ENCODE measurements at places on chromosomes 2 and 18.

GRCh38 chr2:181646415-181646987 lies 10.4 kb downstream of the CERKL start:
- DNase-seq, result no peak

DNA sequence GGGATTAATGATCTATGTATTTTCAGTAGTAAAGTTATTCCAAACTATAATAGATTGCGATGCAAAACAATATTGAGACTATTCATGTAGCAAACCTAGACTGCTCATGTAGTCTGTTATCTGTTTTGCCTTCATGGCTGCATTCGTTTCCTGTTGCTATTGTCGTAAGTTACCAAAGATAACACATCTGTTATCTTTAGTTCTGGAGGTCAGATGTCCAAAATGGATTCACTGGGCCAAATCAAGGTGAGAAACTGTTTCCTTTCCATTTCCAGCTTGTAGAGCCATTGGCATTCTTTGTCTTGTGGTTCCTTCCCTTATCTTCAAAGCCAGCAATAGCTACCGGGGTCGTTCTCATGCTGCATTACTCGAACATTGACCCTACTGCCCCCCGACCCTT lies 20.9 kb downstream of the ITGAV start:
- no peak for DNase-seq

GRCh38 chr2:101858910-101859309 lies 132.8 kb upstream of the IL1R2 start:
- no peak for DNase-seq

DNA sequence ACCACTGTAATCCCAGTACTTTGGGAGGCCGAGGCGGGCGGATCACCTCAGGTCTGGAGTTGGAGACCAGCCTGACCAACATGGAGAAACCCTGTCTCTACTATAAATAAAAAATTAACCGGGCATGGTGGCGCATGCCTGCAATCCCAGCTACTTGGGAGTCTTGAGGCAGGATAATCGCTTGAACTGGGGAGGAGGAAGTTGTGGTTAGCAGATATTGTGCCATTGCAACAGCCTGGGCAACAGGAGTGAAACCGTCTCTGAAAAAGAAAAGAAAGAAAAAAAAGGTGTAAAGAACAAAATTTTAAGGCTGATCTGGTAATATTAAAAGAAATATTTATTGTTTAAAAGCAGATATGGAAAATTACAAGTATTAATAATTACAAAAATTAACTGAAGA lies 29.7 kb downstream of the ZNF804A start:
- no peak for DNase-seq

- no peak for DNase-seq
Observed at GRCh38 chr2:113754160-113754559, 2.3 kb downstream of the SLC35F5 start.

DNA sequence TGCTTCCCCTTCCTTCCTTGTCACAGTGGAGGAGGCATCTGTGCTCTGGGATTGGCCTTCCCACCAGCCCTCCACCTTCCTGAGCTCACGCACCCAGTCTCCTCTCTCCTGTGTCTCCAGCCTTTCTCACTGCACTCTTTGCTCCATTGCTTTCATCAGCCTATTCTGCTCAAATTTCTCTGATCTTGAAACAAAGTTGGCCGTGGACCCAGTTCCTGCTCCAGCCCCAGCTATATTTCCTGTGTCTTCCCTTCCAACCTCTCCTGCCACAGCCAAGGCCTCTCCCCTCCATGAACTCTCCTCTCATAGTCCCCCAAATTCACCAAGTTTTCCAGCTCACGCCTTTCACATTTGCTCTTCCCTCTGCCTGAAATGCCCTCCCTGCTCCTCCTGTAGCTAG lies 226.6 kb upstream of the AGAP1 start:
- no peak for DNase-seq

GRCh38 chr2:99377879-99378278 lies 40.7 kb downstream of the EIF5B start:
- DNase-seq, result no peak

DNA sequence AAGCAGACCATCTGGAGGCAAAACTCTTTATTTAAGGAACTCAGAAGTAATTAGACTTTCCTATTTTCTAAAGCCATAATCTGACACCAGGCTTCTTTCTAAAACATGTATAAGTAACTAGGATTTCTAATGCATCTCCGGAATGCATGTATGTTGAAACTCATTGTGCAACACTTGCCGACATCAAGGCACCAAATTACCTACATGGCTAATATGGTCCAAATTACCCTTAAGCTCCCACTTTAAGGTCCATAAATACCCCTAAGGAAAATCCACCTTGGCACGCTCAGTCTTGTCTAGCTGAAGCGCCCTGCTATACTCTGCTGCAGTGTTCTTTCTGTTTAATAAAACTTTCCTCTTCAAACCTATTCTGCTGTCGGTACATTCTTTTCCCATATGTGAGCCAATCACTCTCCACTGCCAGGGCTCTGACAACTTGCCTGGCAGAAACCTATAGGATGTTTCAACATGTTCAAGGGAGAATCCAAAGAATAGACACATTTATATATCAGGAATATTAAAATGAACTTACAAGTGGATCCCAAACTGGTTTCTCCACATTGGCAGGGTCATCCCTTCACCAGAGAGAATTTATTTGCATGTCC lies 171.9 kb downstream of the GALNT1 start:
- DNase-seq, result no peak

- no peak for DNase-seq
Observed at GRCh38 chr2:14619441-14619840, 13.1 kb upstream of the LRATD1 start.

DNA sequence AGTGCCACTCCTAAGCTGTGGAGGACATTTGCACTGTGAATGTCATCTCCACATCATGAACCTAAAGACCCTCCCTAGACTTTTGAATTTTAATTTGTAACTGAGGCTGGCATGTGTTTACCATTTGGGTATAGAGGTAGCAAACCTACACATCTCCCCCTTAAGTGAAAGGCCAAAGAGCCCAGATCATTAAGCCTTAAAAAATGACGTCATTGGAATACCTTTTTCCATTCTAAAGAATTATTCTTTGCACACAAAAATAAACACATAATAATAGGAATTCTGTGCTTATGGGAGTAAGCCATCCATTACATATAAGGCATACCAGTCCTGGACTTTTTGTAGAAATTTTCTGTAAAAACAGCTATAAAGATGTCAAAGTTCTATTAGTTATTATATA lies 38.9 kb downstream of the ZNF385B start:
- DNase-seq, result no peak

- DNase-seq, result no peak
Observed at GRCh38 chr18:35703043-35703688, 121.6 kb downstream of the GALNT1 start.

DNA sequence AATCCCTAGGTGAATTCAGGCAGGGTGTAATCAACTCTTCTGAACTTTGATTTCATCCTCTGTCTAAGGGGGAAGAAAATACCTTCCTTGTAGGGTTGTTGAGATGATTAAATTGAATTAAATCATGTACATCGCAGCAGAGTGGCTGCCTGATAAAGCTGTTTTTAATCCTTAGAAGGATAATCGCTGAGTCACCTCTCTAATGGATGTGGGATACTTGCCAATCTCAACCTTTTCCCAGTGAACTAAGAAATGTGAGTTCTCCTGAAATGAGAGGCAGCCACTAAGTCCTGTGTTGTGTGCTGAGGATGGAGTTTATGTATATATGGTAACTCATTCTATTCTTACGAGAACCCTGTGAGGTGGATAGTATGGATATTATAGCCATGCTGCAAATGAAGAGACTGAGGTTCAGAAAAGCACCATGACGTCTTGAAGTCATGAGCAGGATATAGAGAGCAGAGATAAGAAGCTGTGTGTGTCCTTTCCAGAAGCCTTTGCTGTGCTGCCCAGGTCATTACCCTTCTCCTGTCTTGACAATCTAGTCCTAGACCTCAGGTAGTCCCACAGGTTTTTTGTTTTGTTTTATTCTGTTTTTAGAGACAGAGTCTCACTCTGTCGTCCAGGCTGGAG lies 93.3 kb downstream of the HNRNPLL start:
- no peak for DNase-seq

DNA sequence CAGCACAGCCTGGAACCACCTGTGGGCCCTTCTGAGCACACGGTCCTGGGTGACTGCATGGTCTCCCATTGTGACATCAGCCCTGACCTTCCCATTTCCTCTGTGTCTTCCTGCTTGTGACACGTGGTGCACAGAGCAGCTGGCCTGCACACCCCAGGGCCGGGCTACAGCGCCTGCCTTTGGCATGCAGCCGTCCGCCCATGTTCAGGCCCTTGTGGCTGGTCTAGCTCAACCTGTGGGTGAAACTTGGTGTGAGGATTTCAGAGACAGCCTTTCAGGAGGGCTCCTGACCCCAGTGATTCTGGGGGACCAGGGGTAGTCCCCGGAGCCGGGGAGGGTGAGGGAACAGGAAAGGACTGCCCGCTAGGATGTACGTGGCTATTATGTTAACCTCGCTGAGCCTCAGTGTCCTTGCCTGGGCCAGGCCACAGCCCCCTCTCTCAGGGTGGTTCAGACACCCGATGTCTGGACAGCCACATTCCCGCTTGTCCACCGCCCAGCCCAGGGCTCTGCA lies 284.8 kb upstream of the HS6ST1 start:
- no peak for DNase-seq

GRCh38 chr18:23380001-23380550 lies 73.0 kb upstream of the RIOK3 start:
- no peak for DNase-seq

DNA sequence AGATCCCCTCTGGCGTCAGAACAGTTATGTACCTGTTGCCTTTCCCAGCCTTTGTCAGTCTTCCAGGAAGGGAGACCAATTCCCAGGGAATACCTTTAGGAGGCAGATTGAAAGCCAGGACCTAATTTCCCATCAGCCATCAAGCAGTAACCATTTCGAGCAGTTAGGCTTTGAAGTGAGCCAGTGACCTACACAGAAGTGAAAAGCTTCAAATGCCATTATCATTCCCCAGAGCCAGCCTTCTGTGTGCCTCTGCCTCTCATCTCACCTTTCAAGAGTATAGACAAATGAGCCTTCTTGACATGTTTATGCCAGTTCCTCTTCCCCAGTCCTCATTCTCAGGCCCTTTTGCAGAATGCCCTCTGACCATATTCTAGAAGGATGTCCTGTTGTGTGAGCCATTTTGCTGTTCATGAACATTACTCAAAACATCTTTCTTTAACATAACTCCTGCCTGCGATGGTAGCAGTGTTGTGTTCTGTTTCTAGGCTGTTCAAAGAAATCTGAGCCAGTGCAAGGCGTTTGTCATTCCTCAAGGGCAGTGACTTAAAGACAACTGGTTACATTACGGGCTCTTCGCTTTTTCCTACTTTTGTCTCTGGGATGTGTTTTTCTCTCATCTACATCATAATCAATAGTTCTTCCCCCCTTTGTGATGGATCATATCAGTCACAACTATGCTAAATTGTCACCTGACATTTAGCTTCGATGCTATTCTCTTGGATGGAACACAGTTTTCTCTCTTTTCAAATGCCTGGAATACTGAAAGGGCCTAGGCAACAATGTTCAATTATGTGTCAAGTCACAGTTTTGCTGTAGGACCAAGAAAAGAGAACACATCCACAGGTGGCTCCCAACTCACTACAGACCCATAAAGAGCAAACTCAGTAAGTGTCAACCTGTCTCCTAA lies 138.6 kb downstream of the ALK start:
- DNase-seq, result no peak

- no peak for DNase-seq
Observed at GRCh38 chr2:96830044-96830562, 13.7 kb downstream of the ANKRD23 start.

DNA sequence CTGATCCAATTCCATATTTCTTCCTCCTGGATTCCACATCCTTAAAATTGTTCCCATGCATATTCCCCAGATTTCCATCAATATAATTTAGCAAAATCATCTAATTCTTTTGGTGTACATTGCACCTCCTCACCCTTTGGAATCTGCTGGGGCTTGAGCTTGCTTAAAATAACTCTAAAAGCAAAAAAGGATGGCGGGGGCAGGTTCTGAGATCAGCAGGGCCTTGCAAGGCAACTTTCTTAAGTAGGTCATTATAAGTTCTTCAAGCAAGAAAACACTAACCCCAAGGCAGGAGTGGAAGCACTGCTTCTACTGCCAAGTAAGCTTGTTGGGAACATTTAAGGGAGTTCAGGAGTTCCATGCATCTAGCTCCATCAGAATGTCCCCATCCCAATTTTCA lies 254.3 kb upstream of the CCDC68 start:
- DNase-seq, result no peak

- no peak for DNase-seq
Observed at GRCh38 chr2:120785228-120785966, 49.7 kb downstream of the GLI2 start.

DNA sequence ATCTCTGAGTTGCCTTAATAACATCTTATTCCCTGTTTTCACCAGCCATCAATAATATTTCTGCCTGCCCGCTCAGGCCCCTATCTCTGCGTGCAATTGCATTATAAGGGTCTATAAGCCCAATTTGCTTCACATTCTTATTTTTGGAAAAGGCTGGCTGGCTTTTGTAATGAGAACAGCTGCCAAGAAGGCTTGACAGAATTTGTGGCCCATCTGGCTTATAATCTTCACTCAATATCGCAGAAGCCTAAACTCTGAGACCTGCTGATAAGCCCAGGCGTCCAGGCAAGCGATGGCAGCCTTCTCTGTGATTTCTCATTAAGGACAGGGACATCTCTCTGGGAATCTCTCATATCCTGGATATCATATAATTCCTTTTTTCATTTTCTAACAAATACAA lies 1618.6 kb upstream of the CELF4 start:
- no peak for DNase-seq

- no peak for DNase-seq
Observed at GRCh38 chr18:8299054-8299980, 309.9 kb upstream of the RAB12 start.

DNA sequence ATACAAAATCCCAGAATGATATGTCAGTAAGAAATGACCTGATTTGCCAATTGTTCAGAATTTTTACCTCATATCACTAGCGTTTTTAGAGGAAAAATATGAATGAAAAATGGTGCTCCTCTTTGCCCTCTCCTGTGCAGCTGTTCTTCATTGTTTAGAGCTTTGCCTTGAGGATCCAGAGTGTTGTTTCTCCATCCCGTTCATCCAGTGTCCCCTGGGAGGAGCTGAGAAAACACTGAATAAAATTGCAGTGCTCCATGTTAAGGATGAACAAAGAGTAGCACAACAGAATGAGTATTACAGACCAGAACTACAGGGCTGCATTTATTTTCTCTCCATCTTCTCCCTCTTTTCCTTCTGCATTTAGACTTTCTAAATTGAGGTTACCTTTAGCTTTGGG lies 133.1 kb downstream of the ADCYAP1 start:
- DNase-seq, result no peak

- no peak for DNase-seq
Observed at GRCh38 chr2:78782196-78782595, 243.3 kb upstream of the REG3G start.

- DNase-seq, result no peak
Observed at GRCh38 chr2:41116106-41116797, 664.4 kb upstream of the SLC8A1 start.

GRCh38 chr2:218281449-218281848 lies 10.9 kb downstream of the TMBIM1 start:
- DNase-seq, result no peak

All from WTC11 (cell line).